AG08396 (cell line): ENCODE measurements at places on chromosomes 1 and 21.

- DNase-seq: no peak
Measured at GRCh38 chr1:220529521-220530020, 1.6 kb downstream of the MARK1 start.

- no peak for DNase-seq
Measured at GRCh38 chr1:8031176-8031785, 5.2 kb upstream of the ERRFI1 start.

DNA sequence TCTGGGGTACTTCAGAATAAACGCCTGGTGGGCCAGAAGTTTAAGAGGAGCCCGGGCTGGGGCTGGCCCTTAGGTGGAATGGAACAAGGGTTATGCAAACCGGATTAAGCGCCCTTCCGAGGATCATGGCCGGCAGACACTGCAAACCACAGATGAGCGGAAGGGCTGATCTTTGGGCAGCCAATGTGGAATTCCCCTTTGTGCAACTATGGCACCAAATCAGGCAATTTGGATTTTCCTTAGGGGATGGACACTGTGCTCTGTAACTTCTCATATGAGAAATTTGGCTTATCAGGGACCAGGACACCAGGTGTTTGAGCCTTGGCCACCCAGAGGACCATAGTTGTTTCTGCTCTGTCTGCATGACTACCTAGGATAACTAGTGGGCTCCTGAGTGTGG lies 5.7 kb upstream of the IL10 start:
- no peak for DNase-seq

DNA sequence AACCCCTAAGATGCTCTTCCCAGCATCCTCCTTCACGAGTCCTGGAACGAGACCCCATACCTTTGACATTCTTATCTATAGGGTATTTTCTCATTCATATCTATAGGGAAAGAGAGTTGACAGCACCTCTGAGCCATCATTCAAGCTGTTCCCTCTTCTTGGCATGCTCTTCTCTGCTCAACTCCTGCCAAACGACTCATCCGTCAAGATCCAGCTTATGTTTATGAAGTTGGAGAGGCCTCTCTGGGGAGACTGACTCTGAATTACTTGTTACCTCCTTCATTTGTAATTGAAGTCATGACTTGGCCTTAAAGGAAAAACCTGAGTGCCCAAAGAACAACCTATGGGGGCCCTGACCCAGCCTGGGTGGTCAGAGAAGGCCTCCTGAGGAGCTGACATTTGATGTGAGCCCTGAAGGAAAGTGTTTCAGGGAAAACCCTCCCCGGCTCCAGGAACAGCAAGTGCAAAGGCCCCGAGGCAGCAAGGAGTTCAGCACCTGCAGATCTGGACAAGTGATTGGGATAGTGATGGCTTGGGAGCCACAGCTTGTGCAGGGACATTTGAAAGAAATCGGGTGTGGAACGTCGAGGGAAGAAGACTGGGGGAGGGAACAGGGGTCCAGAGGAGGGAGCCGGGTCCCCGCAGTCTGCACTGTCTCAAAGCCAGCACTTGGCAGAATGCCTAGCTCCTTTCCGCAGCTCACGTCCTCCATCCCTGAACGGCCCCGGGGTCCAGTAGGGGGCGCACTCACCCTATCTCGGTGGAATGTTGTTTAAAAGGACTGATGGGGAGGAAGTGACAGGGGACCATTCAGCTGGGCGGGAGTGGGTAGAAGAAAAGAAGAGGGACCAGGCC lies 14.0 kb upstream of the CDA start:
- peak; percentile 87 for DNase-seq

DNA sequence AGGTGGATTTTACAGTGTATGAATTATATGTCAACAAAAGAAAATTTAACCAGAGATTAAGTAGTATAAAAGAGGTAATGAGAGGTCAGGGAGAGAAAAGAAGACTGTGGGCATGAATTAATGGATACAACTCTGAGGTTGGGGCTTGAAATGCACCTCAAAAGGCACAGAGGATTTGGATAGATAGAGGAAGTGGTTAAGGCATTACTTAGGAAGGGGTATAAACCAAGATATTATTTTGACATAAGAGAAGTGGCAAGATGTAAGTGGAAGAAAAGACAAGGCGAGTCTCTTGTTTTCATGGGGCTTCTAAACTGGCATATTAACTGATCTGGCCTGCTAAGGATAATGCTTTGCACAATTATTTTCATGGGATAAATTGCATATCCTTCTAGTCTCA lies 34.1 kb downstream of the RAP1A start:
- DNase-seq: no peak

- no peak for DNase-seq
Measured at GRCh38 chr1:25011943-25012638, 82.0 kb upstream of the RUNX3 start.

DNA sequence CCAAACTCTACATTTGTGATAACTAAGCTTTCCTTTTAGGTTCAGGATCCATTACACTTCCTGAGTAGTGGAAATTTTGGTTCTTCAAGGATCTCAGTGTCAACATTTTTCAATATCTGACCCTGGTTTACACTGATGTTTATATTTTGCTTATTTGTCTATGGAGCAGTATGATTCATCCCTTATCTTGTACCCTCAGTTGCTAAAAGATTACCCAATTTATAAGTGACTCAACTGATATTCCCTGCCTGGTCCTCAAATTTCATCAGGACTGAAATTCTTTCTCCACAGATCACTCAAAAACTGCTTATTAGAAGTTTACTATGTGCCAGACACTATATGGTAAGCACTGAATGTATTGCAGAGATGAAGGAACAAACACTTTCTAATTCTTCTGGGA lies 139.1 kb upstream of the CHRM3 start:
- no peak for DNase-seq

DNA sequence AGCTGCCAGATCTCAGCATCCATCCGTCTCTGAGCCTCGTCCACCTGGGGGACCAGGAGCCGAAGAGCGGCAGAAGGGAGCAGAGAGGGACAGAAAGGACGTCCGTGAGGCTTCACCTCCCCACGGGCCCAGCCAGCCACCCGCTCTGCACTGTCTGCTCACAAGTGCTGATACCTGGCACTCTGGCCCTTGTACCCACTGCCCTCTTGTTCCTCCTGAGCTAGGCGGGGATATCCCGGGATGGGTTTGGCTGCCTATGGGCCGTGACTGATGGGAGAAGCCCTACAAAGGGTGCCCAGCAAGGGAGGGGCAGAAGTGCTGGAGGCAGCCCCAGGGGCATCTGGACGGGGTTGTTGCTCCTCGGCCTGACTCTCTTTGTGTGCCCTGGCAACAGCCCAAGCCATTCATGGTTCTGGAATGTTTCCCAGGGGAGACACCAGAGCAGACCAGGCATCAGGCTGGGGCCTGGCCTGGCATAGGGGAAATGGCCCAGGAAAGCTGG lies 57.6 kb downstream of the LDLRAD2 start:
- peak; percentile 97 for DNase-seq

DNA sequence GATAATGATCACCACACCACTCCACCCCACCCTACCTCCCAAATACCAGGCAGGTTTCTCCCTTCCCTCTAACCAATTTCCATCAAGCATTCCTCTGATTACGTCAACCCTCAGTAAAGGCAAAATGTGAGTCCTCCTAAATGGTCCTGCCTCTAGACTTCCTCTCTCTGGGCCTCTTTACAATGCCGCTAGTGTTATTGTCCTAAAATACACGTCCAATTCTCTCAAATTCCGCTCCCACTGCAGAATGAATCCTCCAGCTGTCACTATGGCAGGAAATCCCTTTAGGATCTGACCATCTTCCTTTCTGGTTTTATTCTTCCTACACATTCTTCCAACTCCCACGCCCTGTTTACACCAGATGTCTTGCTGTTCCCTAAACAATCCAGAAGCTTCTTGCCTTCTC lies 68.7 kb downstream of the DEGS1 start:
- no peak for DNase-seq

GRCh38 chr1:237411621-237412020 lies 369.6 kb downstream of the RYR2 start:
- DNase-seq: no peak
